ENCODE measurements at places on chromosomes 1 and 21.
A peak's percentile ranks its signal among the peaks of the same experiment; 100 is the strongest.

DNA sequence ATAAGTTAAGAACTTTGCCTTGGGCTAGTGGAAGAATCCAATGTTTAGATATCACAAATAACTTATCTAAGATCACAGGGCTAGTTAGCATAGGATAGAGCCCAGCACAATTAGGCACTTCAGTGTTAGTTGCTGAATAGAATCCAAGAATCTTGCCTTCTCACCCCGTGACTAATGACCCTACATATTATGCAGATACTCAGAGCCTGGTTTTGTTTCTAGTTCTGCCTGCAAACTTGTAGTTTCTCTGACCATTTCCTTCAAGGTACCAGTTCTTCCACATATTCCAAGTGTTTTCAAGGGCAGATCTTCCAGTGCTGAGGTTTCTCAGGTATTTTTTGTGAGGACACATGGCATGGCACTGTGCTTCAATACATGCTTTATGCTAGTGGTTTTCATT lies 239.3 kb downstream of the KCNK2 start:
- DNase-seq, result no peak

GRCh38 chr1:185478877-185479276 lies 161.8 kb upstream of the IVNS1ABP start:
- DNase-seq, result no peak

- DNase-seq, result no peak
These were observed 11.4 kb downstream of the SLC1A7 start for GRCh38 chr1:53130878-53131589.

DNA sequence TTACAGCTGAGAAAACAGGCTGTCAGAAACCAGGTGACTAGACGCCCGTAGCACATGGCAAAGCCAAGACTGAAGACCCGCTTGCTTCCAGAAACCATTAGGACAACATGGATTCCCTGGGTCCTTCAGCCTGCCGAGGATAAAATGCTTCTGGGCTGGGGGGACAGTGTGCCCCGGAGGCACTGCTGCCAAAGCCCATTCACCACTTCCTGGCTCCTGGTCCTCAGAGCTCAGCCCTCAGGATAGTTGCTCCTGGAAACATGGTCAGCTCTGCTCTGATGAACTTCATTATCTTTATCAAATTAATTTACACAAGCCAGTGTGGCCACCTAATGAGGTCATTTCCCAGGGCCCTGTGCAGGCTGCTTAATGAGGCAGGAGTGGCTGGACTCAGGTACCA lies 41.1 kb upstream of the ACTL8 start:
- DNase-seq, result no peak

GRCh38 chr1:100463791-100464424 lies 74.0 kb upstream of the GPR88 start:
- DNase-seq, result peak; percentile 42

DNA sequence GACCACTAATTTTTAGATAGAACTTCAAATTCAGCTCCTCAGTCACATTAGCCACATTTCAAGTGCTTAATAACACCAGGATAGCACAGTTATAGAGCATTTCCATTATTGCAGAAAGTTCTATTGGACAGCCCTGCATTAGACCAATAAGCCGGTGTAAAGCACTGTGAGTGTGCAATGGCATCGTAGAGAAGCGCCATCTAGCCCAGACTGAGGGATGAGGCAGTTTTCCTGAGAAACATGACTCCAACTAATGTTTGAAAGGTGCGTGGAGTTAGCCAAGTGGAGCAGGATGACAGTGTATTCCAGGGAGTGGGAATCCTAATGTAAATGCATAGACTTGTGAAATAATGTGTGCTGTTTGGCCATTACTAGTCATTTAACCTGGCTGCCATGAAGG lies 7.7 kb downstream of the RPE65 start:
- DNase-seq, result no peak

DNA sequence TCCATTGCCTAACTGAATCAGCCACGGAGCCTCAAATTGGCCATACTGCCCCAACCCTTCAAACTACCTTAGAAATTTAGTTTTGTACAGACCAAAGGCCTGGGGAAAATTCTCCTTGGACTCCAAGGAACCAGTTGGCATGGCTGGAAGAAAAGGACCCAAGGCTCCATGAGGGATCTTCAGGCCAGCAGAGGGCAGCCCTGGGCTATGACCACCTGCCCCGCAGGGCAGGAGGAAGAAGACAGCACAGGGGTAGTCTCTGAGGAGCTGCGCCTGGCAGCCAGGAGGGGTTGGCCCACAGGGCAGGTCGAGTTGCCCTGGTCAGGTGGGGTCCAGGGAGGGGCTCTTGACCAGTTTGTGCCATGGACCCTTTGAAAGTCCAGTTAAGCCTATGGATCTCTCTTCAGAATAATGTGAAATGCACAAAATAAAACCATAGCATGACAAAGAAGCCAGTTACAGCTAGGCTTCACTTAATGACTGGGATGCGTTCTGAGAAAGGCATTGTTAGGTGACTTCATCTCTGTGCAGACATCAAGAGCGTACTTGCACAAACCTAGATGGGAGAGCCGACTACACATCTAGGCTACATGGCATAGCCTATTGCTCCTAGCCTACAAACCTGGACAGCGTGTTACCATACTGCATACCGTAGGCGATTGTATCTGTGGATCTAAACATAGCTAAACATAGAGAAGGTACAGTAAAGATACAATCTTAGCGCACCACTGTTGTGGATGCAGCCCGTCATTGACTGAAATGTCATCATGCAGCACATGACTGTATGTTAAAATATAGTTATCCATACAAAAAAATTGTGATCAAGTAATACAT lies 26.1 kb downstream of the CACNA1S start:
- peak; percentile 80 for DNase-seq
